Right cardiac atrium (tissue), 5 donors: ENCODE measurements at places on chromosomes 7 and 10. TPM values are rescaled to one million over a fixed set of nuclear protein-coding genes. Genes with fewer than 3 reads are reported as not detected.

DNA sequence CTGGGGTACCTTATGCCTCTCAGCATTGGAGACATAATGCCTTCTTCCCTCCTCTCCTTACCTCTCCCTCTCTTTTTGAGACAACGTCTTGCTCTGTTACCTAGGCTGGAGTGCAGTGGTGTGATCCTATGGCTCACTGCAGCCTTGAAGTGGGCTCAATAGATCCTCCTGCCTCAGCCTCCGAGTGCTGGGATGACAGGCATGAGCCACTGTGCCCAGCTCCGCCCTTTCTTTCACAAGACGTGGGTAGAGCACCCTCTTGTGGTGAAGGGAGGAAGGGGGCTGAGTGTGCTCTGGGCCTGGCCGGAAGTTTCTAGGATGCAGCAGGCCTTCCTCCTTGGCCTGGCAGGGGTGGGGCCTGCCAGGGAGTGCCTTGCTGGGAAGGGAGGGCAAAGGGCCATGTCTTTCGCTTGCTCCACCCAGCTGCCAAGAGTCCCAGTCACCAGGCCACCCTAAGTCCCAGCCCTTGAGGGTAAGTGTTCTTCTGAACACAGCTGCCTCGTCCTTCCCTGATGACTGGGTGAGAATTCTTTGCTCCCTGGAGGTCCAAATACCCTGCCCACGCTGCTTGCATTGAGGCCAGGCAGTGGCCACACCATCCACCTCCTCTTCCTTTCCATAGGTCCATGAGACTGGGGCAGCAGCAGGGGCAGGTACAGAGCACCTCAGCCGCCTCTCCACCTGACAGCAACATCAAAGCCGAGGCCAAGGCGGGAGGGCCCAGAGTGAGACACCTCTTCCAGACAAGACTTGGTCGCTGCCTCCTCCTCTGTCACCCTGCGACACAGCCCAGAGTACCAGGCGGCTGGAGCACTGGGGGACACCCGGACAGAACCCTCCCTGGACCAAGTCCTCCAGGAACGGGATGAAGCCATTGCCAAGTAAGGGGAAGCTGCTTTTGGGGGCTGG, 3.7 kb downstream of the ABHD11 start:
- DNase-seq: peak; percentile 82

The SLC39A12 gene
- not detected for total RNA-seq

GRCh38 chr7:2115760-2116447, 116.8 kb downstream of the MAD1L1 start:
- peak; percentile 65 for DNase-seq

- no peak for DNase-seq
These were observed 35.6 kb downstream of the PRPS1L1 start for GRCh38 chr7:17991866-17992648.

GRCh38 chr10:73205890-73206289, 38.0 kb downstream of the FAM149B1 start:
- no peak for DNase-seq

DNA sequence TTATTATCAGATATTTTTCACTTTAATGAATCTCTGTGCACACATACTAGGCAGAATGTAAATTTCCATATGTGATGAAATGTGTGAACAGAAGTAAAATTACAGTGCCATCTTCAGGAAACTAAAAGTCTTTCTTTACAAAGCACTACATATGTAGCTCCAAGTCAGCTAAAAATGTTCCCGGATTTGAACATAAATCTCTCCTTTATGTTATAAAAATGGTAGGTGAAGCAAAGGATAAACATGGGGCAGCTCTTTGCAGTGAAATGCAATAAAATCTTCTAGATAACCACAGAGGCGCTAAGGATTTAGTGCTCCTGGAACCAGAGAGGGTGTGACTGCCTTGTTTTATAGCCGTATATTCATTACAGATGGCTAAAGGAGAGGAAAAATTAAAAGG, 104.9 kb upstream of the C7orf33 start:
- no peak for DNase-seq

The UCN3 gene
- total RNA-seq: not detected

The PDGFA gene
- total RNA-seq: 32.2 TPM

DNA sequence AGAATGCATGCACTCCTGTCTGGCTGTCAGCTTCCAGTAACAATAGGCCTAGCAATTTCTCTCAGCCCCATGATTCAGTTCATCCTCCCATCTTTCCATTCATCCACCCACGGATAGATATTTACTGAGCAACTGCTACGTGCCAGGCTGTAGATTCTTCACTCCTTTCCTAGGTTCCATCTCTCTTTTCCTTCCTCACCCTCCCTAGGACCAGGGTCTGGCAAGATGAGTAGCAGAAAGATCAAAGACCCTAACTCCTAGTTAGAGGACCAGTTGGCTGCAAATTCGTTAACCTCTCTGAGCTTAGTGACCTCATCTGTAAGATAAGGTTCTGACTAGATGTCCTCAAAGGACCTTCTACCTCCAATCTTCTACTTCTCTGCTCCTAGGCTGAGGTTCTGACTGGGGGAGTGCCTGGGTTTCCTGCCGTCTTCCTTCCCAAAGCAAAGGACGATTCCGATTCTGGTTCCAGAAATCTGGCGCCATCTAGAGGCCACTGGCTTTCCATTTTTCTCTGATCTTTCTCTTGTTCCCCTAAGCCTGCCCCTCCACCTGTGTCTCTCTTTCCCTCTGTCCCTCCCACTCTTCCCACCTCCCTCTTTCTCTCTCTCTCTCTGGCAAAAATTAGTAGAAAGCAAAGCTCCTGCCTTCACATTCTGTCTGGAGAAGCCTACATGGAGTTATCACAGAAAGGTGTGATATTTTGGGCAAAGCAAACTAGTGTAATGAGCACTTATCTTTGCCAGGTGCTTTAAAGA, 26.2 kb downstream of the TBATA start:
- peak; percentile 78 for DNase-seq

The HMX3 gene
- not detected for total RNA-seq

DNA sequence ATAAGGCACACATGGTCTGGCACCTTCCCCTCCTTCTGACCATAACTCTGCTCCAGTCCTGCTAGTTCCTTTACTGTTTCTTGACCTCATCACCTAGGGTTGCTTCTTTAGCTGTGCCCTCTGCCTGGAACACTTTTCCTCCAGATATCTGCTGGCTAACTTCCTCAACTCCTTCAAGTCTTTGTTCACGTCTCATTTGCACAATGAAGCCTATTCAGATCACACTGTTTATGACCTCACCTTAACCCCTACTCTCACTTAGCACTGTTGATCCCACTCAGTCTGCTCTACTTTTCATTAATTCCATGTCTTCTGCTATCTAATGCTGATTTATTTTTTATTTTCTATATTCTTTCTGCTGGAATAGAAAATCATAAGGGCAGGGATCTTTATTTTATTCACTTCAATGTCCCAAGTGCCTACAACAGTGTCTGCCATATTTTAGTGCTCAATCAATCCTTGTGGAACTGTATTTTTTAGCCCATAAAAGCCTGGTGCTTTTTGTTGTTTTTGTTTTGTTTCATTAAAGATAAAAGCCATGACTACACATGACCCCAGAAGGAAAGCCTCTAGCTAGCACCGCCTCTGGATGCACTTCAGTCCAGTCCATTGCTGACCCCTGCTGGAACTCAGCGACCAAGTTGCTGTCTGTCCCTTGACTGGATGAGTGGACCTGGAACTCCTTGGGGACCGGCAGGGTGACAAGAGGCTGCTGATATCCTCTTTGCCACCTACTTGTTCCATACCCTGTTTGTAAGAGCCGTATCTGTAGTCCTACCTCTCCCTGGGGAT, 12.3 kb downstream of the KLF14 start:
- DNase-seq: peak; percentile 90

DNA sequence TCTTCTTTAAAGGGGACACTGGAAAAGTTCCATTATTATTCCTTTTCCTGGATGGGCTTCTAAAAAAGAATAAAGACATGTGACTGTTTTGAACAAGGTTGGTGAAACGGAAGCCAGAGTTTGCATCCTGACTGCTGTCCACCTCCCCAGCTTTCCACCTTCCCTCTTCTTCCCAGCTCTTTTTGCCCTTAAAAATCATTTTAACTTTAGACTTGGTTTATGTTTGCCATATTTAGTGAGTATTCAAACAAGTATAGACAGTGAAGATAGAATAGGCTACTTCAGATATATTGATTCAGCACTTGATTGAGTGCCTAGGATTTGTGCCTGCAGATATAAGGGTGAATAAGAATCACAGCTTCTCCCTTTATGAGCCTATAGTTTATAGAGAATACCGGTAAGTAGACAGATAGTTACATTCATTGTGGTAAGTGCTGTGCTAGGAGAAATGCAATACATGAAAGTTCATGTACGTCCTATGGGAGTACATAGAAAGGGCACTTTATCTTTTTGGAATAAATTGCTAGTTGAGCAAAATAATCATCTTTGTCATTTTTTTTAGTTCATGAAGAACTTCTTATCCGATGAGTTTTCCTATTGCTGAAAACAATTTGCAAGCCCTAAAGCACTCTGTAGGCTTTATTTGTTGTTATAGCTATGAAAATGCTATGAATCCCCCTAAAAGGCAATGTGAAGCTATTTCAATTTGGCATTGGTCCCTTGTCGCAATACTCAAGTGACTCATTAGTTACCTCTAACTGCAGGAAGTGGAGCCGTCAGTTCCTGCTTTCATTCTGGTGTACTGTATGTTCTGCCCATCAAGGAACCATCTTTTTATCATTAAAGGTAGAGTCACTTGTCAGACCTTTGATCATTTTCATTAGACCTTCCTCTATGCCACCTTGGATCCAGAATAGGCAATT, 57.2 kb upstream of the STRIP2 start:
- DNase-seq: no peak

- DNase-seq: no peak
These were observed 46.8 kb downstream of the ACSM6 start for GRCh38 chr10:95240811-95241210.

The UPK3B gene
- total RNA-seq: 3.5 TPM

DNA sequence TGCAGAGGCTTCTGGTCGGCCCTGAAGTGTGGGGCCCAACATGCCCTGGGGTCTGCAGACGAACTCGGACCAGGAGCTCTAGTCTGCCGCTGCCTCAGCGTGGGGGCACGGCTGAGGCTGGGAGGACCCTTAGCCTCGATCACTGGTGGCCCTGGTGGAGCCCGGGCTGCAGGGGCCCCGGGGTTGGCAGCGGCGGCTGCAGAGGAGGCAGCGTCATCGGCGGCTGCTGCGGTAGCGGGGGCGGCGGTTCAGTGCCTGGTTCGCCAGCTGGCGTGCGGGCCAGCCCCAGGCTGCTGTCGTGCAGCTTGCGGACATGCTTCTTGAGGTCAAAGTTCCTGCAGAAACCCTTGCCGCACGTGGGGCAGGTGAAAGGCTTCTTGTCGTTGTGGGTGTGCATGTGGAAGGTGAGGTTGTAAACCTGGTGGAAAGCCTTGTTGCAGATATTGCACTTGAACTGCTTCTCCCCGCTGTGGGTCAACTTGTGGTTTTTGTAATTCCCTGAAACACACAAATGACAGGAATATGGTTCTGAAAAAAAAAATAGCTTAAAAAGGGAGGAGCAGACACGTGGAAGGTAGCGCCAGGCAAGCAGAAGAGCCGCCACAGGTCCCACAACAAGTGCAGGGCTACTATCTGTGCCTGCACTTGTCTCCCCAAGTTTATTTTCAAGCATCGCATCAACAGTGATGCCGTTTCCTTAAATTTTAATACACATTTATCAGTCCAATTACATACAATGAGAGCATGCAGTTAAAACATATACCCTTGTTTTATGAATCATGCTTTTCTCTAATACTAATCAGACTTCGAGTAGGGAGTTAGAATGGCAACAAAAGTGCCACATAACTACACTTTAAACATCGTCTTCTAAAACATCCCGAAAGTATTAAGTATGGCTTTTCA, 2.4 kb downstream of the FEZF1 start:
- no peak for DNase-seq

The CAMK2G gene
- 13.2 TPM for total RNA-seq

The ZNF804B gene
- total RNA-seq: 0.18 TPM

DNA sequence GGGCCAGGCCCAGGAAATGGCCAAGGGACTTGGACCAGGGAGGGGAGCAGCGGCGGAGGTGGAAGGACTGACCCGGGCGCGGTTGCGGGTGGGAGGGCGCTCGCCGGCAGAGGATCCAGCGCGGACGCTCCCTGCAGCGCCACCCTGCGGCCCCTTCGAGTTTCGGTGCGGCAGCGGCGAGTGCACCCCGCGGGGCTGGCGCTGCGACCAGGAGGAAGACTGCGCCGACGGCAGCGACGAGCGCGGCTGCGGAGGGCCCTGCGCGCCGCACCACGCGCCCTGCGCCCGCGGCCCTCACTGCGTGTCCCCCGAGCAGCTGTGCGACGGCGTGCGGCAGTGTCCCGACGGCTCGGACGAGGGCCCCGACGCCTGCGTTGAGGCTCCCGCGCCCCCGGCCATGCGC, 16.8 kb upstream of the ZNF467 start:
- peak; percentile 57 for DNase-seq

DNA sequence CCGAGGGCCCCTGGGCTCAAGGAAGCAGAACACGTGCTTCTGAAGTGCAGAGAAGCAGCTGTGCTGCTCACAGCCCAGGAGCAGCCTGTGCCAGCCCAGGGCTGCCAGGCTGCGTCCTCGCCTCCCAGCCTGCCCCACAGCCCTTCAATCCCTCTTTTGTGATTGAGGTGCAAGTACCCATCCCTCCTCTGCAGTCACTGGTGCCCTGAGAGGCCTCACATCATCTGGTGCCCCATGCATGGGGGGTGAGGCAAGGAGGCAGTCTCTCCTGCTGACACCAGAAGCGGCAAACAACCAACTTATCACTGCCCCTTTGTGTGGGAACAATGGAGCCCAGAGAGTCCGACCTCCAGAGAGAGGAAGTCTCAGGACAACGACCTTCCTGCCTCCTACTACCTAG, 49.8 kb upstream of the FGFR2 start:
- no peak for DNase-seq

The GIMAP4 gene
- 20.2 TPM for total RNA-seq

GRCh38 chr7:137755427-137755826, 91.3 kb downstream of the DGKI start:
- no peak for DNase-seq

The WDR86 gene
- 0.17 TPM for total RNA-seq

- no peak for DNase-seq
These were observed 203.1 kb downstream of the TFEC start for GRCh38 chr7:115827305-115828045.

The TBL2 gene
- total RNA-seq: 11.5 TPM

DNA sequence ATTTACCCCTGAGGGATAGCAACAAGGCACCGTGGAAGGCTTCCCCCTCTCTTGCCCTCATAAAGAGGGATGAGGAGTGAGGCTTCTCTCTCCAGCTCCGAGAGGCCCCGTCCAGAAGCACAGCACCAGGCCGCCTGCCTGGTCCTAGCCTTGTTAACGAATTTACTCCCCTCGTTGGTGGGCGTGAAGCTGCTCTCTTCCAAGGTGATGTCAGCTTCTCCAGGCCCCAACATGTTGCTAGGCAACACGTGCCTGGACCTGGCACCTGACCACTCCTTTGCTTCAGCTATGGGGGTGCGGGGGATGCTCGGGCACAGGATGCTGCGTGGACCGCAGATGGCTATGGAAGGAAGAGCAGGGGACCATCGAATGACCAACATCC, 135.2 kb upstream of the MGMT start:
- DNase-seq: no peak

- DNase-seq: no peak
These were observed 225.5 kb downstream of the SFMBT2 start for GRCh38 chr10:7185367-7185690.

- peak; percentile 76 for DNase-seq
These were observed 18.7 kb downstream of the ZNF786 start for GRCh38 chr7:149071641-149072437.

GRCh38 chr7:37309493-37309892, 139.2 kb downstream of the ELMO1 start:
- no peak for DNase-seq

The BMPER gene
- 6.0 TPM for total RNA-seq
